Activated T-helper 2 cell treated with anti-CD3 and anti-CD28 coated beads, Interferon-gamma antibody, Interleukin-2, Interleukin-4, amounts not matched to agents 10 μg/mL and 5 μg/mL and 100 μg/mL, durations not matched to agents 14 hours and 24 hours and 36 hours (primary cell): ENCODE measurements at places on chromosomes 3 and 15. TPM values are rescaled to one million over a fixed set of nuclear protein-coding genes. Genes with fewer than 3 reads are reported as not detected.

The CSTA gene
- not detected in 2 replicates for total RNA-seq

The TEX9 gene
- total RNA-seq = 0.27 and 0.44 TPM in 2 replicates

The CXCR6 gene
- total RNA-seq = 9.3 and 10.7 TPM in 2 replicates

The TIGIT gene
- 6.3 and 6.7 TPM in 2 replicates for total RNA-seq

The IL17RD gene
- 0.07 and 0.09 TPM in 2 replicates for total RNA-seq

The GOLGA6L7 gene
- not detected in 2 replicates for total RNA-seq

The OPA1 gene
- 105 and 118 TPM in 2 replicates for total RNA-seq

The DIPK2A gene
- 18.0 and 18.2 TPM in 2 replicates for total RNA-seq

GRCh38 chr3:12934431-12934830 is 93.1 kb upstream of the RPL32 start:
- no peak for DNase-seq

DNA sequence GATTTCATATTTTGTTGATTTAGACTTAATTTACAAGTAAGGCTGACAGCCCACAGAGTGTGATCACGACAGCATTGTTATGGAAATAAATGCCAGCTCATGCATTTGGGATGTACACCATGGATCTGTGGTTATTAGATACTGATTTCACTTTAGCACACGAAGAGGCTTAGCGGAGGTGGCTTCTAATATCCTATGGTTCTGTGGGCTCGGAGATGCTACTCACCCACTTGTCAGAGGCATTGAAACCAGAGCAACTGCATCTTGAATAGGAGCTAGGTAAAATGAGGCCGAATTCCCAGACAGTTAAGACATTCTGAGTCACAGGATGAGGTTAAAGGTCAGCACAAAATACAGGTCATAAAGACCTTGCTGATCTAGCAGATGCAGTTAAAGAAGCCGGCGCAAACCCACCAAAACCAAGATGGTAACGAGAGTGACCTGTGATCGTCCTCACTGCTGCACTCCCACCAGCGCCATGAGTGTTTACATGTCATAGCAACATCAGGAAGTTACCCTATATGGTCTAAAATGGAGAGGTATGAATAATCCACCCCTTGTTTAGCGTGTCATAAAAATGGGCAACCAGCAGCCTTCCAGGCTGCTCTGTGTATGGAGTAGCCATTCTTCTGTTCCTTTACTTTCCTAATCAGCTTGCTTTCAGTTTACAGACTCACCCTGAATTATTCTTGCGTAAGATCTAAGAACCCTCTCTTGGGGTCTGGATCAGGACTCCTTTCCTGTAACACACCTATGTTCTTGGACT is 117.5 kb downstream of the PGPEP1L start:
- DNase-seq = no peak

DNA sequence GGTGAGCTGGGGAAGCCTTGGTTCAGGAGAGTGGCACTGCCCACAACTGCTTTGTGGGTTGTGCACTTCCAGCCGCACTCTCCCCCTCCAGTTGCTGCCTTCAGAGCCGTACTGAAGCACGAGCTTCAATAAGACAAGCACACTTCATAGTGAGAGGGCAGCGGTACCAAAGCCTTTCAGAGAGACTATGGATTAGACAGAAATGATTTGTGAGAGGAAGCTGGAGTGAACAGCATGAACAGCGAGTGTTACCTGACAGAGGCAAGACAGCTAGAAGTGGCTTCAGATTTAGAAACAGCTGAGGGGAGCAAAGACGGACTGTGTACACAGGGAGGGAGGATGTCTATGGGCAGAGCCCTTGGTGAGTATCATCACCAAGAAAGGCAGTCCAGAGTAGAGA is 31.1 kb downstream of the HCLS1 start:
- no peak for DNase-seq

DNA sequence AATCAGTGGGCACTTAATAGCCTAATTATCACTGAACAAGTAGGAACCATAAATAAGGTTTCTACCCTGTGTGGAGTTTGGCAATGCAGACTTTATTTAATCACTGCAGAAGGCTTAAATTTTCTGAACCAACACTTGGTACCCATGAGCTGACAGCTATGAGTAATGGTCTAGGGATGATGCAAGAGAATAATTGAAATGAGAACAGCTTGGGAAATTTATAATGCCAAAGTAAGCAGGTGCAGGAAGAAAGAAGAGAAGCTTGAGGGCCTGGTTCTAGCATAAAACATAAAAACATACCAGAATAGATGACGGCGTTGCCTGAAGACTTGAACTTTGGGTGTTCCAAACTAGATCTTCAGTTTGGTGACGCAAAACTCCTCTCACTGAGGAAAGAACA is 67.0 kb downstream of the IMPG2 start:
- no peak for DNase-seq

- no peak for DNase-seq
These were observed 15.0 kb upstream of the ZNF385D start for GRCh38 chr3:21766002-21766401.

DNA sequence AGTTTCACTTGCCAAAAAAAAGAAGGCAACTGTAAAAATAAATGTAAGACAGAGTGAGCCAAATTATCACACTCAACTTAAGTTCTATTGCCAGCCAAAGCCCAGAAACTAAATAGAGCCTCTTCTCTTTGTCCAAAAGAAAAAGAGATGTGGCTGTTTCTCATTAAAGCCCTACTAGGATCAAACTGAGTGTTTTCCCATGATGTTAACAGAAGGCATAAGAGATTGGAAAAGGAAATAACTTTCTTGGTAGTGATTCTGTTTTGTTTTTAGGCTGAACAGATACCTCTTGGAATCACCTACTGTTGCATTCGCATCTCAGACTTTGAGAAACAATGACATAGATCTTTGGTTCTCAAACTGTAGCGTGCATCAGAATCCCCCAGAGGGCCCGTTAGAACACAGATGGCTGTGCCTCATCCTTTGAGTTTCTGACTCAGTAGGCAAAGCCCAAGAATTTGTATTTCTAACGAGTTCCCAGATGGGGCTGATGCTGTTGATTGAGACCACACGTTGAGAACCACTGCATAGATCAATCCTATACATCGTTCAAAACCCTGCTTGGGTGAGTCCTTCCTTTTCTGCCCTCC is 42.5 kb upstream of the SRGAP3 start:
- no peak for DNase-seq

GRCh38 chr15:63084806-63085205 is 36.9 kb upstream of the LACTB start:
- no peak for DNase-seq

GRCh38 chr3:159625594-159625993 is 363.0 kb upstream of the IL12A start:
- DNase-seq = no peak

- no peak for DNase-seq
These were observed 87.8 kb upstream of the UBE2E2 start for GRCh38 chr3:23115171-23115877.

DNA sequence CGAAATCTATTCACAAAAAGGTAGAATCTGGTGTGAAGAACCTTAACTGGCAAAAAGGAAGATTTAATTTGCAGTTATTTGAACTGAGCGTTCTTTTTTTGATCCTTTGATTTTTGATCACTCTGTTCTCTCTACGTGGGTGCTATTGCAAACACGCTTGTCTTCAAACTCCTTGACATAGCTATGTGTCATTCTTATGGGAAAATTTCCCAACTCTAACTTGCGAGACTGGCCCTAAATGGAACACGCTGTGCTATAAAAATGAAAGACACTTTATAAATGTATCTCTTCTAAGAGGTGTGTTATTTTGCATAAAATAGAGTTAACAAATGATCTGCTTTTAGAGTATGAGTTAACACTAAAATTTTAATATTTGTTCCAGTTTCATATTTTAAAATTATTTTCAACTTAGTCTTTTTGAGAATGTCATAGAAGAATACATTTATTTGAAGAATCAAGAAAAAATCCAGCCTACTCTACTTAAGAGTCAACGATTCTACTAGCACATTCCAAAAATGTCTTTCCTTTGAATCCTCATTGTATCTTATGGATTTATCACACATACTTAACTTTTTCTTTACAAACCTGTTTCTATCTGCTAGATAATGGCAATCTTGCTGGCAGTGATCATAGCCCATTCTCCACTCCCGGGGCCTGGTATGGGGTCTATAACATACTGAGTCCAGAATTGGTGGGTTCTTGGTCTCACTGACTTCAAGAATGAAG is 610.0 kb upstream of the TBL1XR1 start:
- no peak for DNase-seq

GRCh38 chr15:79023918-79024317 is 66.7 kb downstream of the RASGRF1 start:
- no peak for DNase-seq

- no peak for DNase-seq
These were observed 224.1 kb upstream of the TPRG1 start for GRCh38 chr3:188947401-188948280.

GRCh38 chr3:101857301-101857741 is 8.0 kb downstream of the NFKBIZ start:
- DNase-seq = no peak

DNA sequence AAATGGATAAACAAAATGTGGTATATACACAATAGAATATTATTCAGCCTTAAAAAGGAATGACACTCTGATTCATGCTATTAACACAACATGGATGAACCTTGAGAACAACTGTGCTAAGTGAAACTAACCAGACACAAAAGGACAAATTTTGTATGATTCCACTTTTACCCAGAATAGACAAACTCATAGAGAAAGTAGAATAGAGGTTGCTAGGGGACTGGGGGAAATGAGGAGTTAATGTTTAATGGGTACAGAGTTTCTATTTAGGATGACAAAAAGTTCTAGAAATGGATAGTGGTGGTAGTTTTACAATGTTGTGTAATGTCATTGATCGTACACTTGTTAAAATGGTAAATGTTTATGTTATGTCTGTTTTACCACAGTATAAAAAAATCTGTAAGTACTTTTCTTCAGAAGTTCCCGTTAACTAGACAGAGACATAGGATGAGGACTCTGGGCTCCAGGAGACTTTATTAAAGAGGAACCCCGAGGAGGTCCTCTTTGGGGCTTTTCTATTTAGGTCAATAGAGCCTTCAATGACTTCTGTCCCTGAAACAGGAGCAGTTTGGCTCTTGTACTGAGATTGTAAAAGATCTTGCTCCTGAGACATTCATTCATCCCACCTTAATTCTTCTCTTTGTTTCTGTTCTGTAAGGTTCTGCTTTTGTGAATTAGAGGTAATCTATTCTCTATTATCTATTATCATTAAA is 24.5 kb downstream of the ABHD6 start:
- no peak for DNase-seq

DNA sequence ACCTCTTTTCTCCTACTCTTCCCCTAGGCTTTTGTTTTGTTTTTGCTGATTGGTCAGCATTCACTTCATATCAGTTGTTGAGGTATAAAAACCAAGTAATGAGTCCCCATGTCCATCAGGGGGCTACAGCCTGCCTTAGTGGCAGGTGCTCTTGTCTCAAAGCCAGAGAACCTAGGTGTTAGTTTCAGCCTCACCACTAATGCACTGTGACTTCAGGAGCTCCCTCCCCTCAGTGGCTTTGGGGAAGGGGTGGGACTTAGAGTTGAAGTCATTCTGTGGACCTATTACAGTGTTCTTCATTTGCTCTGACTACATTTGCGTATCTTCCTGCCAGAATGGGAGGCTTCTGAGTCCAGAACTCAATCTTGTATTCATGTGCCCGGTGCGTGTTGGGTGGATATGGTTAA is 41.6 kb downstream of the NR2C2 start:
- no peak for DNase-seq

DNA sequence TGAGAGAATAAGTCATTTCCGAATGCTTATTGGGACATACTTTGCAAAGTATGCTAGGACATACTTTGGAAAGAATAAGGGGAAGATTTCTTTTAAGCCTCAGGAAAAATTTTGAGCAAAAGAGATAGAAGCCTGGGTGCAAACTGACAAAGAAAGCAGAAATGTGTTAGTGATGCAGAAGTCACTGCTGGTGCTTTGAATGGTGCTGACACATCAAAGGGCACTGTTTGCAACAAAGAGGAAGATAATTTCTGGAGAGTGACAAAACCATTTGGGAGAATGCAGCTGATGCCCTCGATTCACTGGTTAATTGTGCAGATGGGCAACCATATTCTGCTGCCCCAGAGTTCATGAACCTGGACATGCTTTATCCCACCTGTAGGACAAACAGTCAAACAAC is 11.0 kb upstream of the RAP2B start:
- no peak for DNase-seq

DNA sequence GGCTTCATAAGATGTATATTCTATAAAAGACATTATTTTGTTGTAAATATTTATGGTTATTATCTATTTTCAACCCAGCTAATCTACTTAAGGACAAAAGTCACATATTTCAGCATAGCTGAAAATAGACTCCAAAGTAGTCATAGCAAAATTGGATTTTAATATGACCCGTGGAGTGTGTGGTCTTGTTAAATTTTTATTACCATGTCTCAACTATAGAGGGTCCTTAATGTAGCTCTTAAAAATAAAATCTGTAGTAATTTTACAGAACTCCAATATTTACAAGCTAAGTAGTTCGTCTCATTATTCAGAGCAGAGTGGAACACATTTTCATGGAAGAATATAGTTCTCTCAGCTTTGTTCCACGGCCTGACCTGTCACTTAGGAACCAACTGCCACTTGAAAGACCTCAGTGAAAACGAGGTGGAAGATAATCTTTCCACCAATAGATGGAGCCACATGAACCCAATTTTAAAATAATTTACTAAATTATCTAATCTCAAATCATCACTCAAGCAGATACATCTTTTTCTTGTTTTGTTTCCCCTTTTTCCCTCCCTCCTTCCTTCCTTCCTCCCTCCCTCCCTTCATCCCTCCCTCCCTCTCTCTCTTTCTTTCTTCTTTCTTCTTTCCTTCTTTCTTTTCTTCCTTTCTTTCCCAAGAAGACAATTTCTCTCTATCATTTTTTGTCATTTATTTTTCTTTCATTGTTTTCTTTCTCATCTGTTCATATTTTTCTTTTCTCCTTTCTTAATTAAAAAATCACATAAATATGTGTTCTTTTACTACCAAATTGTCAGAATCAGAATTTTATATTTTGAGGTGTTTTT is 97.2 kb downstream of the CLDN1 start:
- no peak for DNase-seq

- no peak for DNase-seq
These were observed 665 bp upstream of the RASGRP1 start for GRCh38 chr15:38565287-38565670.

DNA sequence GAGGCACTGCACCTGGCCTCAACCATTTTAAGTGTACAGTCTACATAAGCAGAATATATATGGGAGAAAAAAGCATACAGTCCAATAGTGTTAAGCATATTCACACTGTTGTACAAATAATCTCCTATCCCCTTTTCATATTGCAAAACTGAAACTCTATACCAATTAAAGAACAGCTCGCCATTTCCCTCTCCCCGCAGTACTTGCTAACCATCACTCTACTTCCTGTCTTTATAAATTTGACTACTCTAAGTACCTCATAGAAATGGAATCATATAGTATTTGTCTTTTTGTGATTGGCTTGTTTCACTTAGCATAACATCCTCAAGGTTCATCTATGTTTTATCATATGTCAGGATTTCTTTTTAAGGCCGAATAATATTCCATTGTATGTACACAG is 21.6 kb upstream of the TASOR start:
- DNase-seq = no peak

- DNase-seq = no peak
These were observed 530 bp upstream of the PCOLCE2 start for GRCh38 chr3:142889212-142890014.

GRCh38 chr15:28930476-28931291 is 44.9 kb downstream of the APBA2 start:
- no peak for DNase-seq
